ENCODE measurements at places on chromosomes 1 and 21. TPM values are rescaled to one million over a fixed set of nuclear protein-coding genes. Genes with fewer than 3 reads are reported as not detected.

Gene OPRD1
- not detected for total RNA-seq

Gene NBPF6
- not detected for total RNA-seq

Gene KRTAP10-7
- total RNA-seq: not detected

Gene FABP3
- not detected for total RNA-seq

Gene CELA3A
- not detected for total RNA-seq

Gene PLA2G2F
- total RNA-seq: not detected

Gene OR10Z1
- not detected for total RNA-seq

Gene KRTAP21-2
- total RNA-seq: not detected

Gene RGL1
- total RNA-seq: 3.1 TPM

Gene FAAH
- total RNA-seq: 5.1 TPM

Gene RNU1-4
- 2,397 TPM for total RNA-seq

Gene PCBP3
- 5.1 TPM for total RNA-seq
